ENCODE measurements at places on chromosomes 7 and 10.

GRCh38 chr10:99682752-99683151 is 23.4 kb downstream of the ENTPD7 start:
- DNase-seq, result no peak

DNA sequence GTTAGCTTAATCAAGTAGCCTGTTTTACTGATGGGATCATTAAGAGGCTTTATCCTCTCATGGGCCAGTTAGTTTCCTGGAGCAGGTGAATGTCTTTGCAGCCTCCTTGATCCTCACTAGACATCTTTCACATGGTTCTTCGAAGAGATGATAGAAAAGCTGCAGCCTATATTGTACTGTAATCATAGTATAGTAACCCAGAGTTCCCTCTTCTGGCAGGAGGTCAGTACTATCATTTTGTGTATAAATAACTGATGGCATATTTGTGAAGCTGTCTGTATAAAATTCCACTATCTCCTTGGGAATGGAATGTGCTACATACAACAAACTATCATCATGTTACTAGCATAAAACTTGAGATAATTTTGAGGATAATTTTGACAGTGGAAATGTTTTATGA is 123.8 kb upstream of the PRPS1L1 start:
- no peak for DNase-seq

DNA sequence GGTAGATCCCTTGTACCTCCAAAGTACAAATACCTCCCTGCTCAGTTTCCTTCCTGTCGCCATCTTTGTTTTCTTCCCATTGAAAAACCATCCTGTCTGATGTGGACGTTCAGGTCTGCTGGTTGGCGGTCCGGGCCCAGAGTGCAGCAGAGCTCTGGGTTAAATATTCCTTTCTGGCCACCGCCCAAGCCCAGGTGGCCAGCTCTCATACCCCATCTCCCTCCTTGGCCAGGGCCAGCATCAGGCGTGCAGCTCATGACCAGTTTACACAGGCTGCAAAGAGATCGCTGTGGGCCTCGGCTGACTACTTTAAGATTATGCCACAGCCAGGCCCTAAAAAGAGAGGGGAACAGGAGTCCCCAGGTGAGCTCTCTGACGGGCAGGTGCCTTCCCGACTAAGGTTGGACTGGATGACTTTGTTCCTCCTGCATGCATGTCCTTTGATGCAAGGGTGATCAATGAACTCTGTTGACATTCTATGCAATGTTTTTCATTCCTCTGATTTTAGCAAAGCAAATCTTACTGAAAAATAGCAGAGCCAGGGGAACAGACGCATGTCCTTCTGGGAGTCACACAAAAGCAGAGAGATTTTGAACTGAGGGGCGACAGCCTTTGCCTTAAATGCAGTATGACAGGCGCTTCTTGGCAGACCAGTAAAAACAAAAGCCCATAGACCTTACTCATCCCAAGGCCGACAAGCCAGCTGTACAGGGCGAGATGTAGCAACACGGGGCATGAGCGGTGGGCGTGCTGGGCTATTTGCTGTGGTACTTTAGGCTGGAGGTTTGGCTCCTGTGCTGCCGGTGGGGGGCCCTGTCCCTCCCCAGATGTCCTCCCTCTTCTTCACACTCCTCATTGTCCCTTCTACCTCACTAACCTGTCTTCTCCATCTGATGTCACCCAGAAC is 33.3 kb upstream of the SH2B2 start:
- no peak for DNase-seq

GRCh38 chr10:13417459-13418126 is 69.5 kb upstream of the SEPHS1 start:
- DNase-seq, result no peak

DNA sequence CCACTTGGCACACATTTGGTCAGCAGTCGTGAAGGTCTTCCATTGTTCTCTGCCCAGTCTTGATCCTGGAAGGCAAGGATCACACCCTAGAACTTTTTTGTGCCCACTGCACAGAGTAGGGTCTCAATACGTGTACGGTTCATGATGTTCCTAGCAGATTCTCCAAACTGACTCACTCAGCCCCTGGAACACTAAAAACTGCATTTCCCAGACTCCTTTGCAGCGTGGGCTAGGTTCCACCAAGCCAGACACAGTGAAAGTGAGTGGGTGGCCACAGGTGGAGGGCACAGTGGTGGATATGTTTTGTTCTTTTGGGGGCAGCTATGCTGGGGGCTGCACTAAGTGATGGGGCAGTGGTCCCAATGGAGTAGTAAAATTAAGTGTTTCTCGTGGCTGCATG is 1.5 kb upstream of the LHPP start:
- DNase-seq, result no peak

DNA sequence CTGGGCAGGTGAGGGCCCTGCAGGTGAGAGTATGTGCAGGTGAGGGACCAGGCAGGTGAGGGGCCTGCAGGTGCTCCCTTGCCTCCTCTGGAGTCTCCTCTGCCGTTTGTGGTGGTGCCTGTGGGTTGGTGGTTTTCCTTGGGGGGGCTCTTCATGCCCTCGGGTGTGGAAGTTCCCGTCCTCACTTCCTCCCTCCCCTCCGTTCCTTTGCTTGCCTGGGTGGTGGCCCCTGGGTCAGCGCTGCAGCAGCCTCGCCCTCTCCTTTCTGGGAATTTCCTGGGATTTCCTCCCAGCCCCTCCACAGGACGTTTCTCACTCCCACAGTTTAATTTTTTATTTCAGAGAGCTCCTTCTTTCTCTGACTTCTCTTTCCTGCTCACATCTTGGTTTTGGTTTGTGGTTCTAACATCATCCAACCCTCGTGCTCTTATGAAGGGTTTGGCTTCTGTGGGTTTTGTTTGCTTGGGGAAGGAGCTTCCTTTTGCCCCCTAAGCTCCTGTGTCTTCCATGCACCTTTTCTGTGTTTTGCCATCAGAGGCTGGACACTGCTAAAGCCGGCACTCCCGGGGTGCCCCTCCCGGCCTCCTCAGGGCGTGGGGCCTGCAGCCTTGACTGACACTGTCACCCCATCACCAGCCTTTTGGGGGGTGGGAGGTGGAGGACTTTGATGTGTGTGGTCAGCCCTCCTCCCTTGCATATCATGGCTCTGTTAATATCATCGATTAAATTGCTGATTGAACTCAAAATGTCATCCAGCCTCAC is 29.2 kb upstream of the ADGRA1 start:
- DNase-seq, result no peak

DNA sequence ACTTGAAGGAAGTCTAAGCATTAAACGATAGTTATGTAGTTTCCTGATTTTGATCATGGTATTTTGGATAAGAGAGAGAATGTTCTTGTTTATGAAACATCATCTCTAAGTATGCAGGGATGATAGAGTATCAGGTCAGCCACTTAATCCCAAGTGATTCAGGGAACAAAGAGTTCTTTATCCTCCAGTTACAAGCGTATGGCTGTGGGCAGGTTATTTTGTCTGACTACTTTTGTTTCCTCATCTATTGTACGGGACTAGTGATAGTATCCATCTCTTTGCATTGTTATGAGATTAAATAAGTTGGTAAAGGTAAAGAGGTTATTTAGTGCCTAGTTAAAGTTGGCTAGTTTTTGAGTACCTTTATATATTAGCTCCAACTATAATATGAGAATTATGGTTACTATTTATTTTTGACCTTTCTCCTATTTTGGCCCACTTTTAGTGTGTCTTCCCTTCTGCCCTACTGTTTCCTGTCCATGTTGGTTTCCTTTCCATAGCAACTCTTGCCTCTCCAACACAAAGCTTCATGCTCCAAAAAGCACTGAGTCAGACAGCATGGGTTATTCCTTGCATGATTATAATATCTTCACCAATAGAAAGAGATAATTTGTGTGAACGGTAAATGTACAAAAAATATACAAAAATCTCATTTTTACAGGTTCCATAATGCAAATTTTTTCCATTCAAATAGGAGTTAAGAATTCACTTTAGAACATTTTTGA is 65.4 kb downstream of the SP8 start:
- no peak for DNase-seq

GRCh38 chr7:126768836-126769235 is 483.9 kb downstream of the GRM8 start:
- no peak for DNase-seq

GRCh38 chr10:62528441-62528840 is 154.3 kb downstream of the ZNF365 start:
- no peak for DNase-seq

DNA sequence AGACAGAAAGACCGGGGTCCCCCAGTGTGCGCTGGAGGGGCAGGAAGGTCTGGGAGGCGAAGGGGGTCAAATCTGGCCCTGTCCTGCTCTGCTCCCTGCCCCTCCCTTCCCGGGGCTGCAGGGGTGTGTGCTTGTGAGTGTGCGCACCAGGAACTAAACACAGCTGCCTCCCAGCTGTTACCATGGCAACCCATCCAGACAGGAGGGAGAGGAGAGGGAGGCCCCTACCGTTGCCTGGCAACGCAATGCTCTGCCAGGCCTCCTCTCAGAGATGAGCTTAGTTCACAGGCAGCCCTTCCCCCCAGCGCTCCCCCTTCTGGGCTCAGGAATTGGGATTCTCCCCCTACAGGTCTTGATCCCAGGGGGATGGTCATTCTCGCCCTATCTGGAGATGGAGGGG is 6.1 kb downstream of the NYAP1 start:
- peak; percentile 91 for DNase-seq

DNA sequence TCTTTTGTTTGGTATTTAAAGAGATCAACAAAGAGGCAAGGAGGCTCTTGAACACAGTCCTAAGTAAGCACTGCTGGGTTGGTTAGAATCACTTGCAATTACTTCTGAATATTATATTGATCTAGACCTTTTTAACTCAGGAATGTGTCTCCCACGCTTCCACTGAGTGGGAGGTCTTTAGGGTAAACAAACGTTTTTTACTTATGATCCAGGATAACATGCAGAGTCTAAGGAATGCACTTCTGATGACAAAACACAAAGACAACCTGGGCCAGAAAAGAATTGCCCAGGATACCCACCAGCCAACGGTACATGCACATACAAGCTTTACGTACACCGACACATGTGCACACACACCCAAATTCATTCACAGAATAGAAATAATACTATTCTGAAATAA is 626.9 kb downstream of the PARD3 start:
- DNase-seq, result no peak

DNA sequence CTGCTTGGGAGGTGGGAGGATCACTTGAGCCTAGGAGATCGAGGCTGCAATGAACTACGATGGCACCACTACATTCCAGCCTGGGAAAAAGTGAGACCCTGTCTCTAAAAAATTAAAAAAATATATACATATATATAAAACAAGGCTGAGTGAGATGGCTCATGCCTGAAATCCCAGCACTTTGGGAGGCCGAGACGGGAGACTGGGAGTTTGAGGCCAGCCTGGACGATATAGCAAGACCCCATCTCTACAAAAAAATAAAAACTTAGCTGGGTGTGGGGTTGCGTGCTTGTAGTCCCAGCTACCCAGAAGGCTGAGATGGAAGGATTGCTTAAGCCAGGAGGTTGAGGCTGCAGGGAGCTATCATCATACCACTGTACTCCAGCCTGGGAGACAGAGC is 87.6 kb downstream of the CARD11 start:
- DNase-seq, result no peak

GRCh38 chr7:151808400-151809145 is 68.3 kb downstream of the PRKAG2 start:
- peak; percentile 16 for DNase-seq

- DNase-seq, result no peak
Measured at GRCh38 chr10:44636625-44637024, 251.7 kb upstream of the CXCL12 start.

- no peak for DNase-seq
Measured at GRCh38 chr7:100088095-100088620, 611 bp upstream of the COPS6 start.

- no peak for DNase-seq
Measured at GRCh38 chr7:16345979-16346958, 75.1 kb downstream of the CRPPA start.

DNA sequence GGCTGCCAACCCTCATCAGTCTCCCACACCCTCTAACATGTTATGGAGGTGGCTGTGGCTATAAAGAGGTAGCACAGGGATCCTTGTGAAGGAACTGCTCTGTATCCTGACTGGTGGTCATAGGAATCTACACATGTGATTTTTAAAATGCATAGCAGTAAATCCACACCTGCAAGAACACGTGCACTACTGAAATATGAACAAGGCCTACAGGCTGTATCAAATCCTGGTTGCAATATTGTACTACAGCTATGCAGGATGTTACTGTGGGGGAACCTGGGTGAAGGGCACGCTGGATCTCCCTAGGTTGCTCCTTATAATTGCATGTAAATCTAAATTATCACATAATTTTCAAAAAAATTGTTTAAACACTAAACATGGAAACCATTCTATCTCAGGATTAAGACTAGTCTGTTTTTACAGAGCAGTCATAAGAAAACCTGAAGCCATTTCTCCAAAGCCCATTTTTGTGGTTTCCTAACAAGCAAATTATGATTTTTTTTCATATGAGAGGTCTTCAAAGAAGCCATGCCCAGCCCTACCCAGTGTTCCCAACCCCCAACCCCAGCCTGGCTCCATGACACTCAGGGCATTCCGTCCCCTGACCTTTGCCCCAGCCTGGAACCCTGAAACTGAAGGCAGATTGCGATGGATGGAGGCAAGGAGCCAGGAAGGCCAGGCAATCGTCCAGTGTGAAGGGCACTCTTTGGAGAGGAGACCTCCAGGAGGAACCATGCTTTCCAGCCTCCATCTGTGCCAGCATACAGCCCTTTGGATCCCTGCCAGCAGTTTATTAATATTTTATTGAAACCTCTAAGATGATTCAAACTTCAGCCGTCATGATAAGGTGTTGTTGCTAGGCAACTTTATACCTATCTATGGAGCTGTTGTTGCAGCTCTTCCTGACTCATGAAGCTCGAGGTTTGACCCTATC is 161.0 kb downstream of the GRID1 start:
- no peak for DNase-seq

- no peak for DNase-seq
Measured at GRCh38 chr10:19974138-19974537, 157.9 kb downstream of the PLXDC2 start.

GRCh38 chr7:45026984-45027773 is 27.2 kb downstream of the CCM2 start:
- DNase-seq, result no peak

DNA sequence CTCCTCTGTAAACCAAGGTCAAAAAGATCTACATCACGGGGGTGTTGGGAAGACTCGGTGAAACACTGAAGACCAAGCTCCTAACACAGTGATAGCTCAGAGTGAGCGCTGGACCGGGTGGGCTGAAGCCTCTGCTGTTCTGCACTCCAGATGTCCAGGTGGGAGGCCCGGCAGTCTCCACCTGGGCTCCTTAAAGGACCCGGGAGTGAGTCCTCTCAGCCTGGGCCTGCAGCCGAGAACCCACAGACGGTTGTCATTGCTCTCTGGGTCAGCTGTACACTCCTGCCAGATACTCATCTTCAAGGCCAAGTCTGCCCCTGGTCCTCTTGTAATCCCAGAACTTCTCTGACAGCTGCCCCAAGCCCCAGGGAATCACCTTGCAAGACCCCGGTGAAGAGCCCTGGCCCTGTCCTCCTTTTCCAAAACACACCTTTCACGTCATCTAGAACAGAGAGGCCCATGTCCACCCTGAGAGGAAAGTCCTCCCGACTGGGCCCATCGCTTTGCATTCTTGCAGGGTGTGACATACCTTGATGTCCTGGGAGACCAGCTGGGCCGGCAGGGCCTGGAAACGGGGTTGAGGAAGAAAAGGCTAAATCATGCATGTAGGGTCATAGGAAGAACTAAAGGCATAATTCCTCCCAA is 43.7 kb downstream of the COL17A1 start:
- no peak for DNase-seq

- DNase-seq, result no peak
Measured at GRCh38 chr10:79296431-79296830, 50.8 kb upstream of the PPIF start.

All from nucleus accumbens (tissue), 56 donors.